Umbilical cord (tissue), 2 donors: ENCODE measurements at places on chromosomes 4 and X. TPM values are rescaled to one million over a fixed set of nuclear protein-coding genes. Genes with fewer than 3 reads are reported as not detected.

The STEEP1 gene
- total RNA-seq: 22.9 TPM

The GYG2 gene
- total RNA-seq: 9.6 TPM

The NEXMIF gene
- total RNA-seq: 1.7 TPM

The STK32B gene
- total RNA-seq: 7.0 TPM

The ZMAT1 gene
- 13.0 TPM for total RNA-seq

The CYBB gene
- total RNA-seq: 48.9 TPM

The SSX2 gene
- not detected for total RNA-seq

The ZAR1 gene
- total RNA-seq: 0.48 TPM

The YIPF6 gene
- 33.7 TPM for total RNA-seq

The NWD2 gene
- total RNA-seq: 2.4 TPM

The ZDHHC15 gene
- total RNA-seq: 2.9 TPM

The TEX11 gene
- not detected for total RNA-seq

The SPANXD gene
- not detected for total RNA-seq

The CSAG3 gene
- total RNA-seq: not detected

The PRSS12 gene
- 203 TPM for total RNA-seq

The NLGN4X gene
- total RNA-seq: 0.96 TPM

The PNMA6F gene
- total RNA-seq: not detected

The MAGEA1 gene
- not detected for total RNA-seq

The SRPX gene
- total RNA-seq: 74.9 TPM

The MAML3 gene
- 5.8 TPM for total RNA-seq

The ARHGEF6 gene
- total RNA-seq: 40.0 TPM

The ASMT gene
- not detected for total RNA-seq

The PAK3 gene
- total RNA-seq: 7.7 TPM

The SLC9B1 gene
- total RNA-seq: 12.8 TPM

The MND1 gene
- 5.8 TPM for total RNA-seq

The SSX1 gene
- total RNA-seq: not detected

The PCDH18 gene
- 93.9 TPM for total RNA-seq

The COL4A6 gene
- 29.1 TPM for total RNA-seq

The JCHAIN gene
- total RNA-seq: not detected

The F8A2 gene
- total RNA-seq: 0.72 TPM

The CXCL1 gene
- 56.1 TPM for total RNA-seq

The NAA10 gene
- 4.1 TPM for total RNA-seq

The TEX13D gene
- total RNA-seq: 1.4 TPM

The HAND2 gene
- total RNA-seq: 116 TPM

The EGFL6 gene
- total RNA-seq: 95.3 TPM

The USP17L10 gene
- not detected for total RNA-seq

The MAGEB17 gene
- not detected for total RNA-seq

The CRMP1 gene
- total RNA-seq: 5.3 TPM

The MAOA gene
- 12.5 TPM for total RNA-seq

The RAB33A gene
- total RNA-seq: 18.8 TPM

The TMPRSS11A gene
- total RNA-seq: 3.1 TPM

The MGAT4D gene
- total RNA-seq: 2.2 TPM

The GPR82 gene
- 0.72 TPM for total RNA-seq

The SSX3 gene
- total RNA-seq: not detected

The GLRB gene
- total RNA-seq: 9.1 TPM
